ENCODE measurements at places on chromosomes 2 and 18.

DNA sequence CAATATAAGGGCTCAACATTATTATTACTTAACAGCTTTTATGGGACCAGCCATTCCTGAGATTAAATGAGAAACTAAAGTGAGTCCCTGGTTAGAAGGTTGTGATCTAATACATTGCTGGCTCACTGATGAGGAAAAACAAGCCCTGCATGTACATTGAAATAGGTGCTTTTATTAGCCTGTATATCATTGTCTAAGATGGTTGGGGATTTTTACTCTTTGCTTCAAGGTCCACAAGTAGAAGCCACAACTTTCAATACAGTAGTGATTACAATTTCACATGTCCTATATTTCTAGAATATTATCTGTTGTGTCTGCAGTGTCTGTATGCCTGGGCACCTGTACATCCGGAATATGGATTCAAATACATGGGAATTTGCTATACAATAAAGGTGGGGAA lies 104.1 kb upstream of the FZD5 start:
- DNase-seq: no peak

GRCh38 chr2:68643011-68643873 lies at the start of gene PROKR1:
Gene PROKR1 (plus strand): TSS chr2:68643579. CDS start chr2:68645822, 2,243 bp downstream.
- no peak for DNase-seq

DNA sequence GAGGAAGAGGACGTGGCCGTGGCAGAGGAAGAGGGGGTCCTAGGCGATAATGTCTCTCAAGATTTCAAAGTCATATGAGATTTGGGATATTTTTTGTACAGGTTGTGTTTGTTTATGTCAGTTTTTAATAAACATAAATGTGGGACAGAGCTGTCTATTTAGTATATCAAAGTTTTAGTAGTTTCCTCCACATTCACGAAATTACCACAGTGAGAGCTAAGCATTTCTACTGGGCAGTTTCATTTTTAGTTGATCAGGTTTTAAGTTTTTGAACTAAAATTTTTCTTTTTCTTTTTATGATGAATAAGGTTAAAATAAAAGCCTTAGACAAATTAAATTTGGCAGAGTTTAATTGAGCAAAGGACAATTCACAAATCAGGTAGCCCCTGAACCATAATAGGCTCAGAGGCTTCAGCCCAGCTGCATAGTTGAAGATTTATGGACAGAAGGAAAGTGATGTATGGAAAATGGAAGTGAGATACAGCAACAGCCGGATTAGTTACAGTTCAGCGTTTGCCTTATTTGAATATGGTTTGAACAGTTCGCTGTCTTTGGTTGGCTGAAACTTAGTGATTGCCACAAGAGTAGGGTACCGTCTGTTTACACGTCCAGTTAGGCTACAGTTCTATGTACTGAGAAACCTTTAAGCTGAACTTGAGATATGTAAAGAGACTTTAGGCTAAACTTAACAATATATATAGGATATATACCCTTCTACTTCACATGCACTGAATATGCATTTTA lies 17.1 kb downstream of the SNRPD1 start:
- DNase-seq: no peak

DNA sequence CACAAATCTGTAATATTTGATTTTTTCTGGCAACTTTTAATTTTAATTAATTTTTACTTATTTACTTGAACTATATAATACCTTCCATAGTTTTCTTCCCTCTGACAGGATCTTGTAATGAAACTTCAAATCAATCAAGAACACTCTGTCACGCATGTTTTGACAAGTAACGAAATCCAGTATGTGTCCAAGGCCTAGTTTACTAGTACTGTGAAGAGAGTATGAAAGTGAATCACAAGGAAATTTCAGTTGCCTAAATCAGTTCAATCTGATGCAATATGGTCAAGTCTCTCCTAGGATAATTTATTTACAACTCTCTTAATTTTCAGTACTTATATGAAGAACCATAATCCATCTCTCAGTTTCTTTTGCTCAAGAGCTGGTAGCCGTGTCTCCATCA lies 1344.6 kb upstream of the ZEB2 start:
- no peak for DNase-seq

- DNase-seq: no peak
Observed at GRCh38 chr2:160293391-160294091, 93.5 kb upstream of the ITGB6 start.

- DNase-seq: no peak
Observed at GRCh38 chr2:105868060-105868459, 123.3 kb downstream of the NCK2 start.

DNA sequence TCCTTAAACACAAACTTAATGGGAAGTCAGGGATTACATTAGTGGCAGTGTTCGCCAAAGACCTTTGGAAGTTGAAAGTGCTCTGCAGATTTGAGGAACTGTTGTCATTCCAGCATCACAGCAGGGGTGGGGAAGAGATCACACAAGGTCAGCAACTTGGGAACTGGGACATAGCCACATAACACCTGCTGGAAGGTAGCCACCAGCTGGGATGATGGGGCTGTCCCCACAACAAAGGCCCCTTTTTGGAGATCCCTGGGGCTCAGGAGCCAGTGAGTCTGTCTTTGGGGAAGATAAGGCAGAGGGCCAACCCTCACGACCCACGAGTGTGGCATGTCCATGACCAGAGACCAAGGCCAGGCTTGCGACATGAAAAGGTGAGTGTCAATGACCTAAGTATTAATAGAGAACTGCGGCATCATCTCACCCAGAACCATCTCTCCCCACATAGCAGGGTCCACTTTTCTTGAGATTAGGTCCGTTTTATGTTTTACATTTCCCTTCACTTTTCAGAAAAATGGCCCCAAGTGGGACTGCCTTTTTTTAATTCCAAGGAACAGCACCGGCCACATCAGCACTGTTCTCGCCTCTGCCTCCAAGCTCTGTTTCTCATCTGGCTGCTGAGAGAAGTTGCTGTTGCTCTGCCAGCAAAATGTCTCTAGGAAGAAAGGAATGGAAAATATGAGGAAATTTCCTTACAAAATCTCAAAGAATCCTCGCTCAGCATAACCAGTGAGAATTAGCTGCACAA lies 106.9 kb downstream of the GFPT1 start:
- no peak for DNase-seq

DNA sequence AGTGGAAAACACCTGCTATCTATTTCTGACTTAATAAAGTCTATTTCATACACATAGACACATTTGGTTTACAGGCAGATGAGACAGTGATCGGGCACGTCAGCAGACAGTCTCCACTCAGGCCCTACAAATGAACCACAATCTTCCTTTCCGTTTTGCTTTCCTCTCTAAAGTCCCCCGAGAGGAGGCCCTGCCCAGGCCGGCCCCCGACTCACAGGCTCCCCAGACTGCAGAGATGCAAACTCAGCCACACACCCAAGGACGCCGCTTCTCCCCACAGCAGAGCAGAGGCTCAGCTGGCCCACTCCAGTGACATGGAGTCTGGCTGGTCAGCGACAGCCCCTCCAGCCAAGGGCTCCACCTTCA lies 9.3 kb upstream of the MTERF4 start:
- no peak for DNase-seq
